ENCODE measurements at places on chromosomes 11 and 22.
A peak's percentile ranks its signal among the peaks of the same experiment; 100 is the strongest.

- DNase-seq: no peak
Observed at GRCh38 chr11:1508986-1509385, 22.4 kb upstream of the MOB2 start.

DNA sequence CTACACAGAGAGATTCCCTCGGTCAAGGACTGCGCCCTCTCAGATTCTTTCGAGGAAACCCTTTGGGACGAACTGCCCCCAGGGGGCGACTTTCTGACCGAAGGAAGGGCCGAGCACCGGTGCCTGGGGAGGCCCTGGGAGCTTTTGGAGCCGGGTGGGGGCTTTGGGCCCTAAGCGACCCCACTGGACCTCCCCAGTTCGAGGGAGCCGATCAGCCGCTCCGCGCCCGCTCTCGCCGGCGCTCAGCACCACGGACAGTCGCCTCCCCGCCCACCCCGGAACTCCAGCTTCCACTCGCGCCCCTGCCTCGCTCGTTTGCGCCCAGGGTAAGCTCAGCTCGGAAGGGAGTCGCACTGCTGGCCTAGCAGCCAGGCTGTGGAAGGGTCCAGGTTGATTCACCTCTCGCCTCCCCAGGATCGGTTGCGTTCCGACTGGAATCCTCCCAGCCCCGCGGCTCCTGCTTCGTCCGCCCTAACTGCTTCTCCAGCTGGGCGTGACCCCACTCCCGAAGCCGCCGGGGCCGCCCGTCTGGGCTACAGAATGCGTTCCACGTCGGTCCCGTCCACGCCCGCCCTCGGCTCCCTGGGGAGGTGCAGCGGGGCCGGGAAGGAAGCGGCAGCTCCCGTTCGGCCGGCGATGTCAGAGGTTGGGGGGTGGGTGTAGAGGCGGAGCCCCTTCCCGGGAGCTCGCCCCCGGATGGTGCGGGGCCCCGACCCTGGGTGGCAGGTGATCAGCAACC lies 428 bp downstream of the SCN3B start:
- peak; percentile 32 for DNase-seq

- DNase-seq: no peak
Observed at GRCh38 chr11:70522593-70523311, 124.4 kb downstream of the CTTN start.

DNA sequence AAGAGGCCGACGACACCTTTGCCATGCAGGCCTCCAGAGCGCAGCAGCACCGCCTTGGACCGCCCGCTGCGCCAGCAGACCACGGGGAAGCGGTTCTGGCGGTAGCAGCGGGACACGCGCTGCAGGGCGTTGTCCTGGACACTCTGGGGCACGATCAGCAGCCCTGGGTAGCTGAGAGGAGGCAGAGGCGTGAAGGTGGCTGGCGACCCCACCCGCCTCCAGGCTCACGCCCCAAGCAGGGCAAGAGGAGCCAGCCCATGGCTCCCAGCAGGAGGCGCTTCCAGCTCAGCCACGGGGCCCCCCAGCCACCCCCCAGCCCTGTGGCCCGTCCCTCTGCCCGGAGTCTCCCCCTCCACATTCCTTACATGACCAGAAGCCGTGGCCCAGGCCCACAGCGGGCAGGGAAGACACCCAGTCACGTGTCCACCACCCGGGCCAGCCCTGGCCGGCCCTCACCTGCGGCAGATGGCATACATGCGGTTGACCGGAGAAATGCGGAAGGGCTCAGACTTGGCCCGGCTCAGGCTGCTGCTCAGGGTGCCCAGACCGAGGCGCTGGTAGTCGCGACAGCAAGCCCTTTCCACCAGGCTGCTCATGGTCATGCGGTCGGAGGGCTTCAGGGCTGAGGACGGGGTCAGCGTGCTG lies 15.2 kb downstream of the SBF1 start:
- no peak for DNase-seq

GRCh38 chr11:14001597-14001996 lies 39.1 kb downstream of the SPON1 start:
- DNase-seq: no peak

DNA sequence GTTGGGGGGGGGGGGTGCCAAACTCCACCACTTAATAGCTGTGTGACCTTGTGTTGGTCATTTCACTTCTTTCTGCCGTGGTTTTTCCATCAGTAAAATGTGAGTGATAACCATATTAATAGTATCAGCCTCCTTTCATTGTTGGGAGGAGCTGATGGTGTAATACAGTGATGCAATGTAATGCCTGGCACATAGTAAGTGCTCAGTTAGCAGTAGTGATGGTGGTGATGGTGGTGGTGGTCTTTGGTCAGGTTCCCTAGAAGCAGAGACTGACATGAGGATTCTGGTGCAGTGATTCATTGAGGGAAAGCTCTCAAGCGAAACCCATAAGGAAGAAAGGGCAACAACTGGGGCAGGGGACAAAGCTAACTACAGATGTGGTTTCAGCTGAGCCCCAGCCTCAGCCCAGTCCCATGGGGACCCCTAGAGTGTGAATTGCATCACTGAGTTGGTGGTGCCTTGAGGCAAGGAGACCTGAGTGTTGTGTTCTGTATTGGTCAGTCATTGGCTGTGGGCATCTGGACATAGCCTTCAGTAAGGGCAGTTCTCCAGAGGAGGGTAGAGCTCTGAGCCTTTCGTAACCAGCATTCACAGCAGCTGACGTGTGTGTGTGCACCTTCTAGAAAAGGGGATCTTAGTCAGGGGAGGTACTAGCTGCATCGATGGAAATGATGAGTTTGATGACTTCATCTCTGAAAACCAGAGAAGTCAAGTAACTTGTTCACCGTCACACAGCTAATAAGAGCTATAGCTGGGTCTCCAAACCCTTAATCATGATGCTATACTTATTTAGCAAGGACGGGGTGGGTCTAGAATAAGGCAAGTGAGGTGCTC lies 93.6 kb upstream of the CRYBB3 start:
- no peak for DNase-seq

DNA sequence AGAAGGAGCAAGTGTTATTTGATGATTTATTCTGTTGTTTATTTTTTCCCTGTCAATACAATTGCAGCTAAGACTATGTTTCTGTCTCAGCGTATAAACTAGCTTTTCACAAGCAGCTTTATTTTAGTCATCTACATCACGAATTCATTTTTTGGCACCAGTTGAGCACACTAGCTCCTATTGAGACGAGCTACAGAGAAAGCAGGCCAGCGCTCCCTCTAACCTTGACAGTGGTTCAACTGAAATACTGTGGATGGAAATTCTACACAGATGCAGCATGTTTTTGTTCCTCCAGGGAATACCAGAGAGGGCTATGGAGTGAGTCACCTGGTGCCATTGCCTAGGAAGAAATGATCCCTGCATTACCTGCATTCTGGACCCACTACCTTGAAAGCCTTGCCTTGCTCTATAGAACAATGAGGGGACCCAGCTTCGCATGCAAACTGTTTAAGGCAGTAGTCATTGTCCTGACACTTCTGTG lies 108.2 kb upstream of the ARHGAP42 start:
- DNase-seq: no peak

DNA sequence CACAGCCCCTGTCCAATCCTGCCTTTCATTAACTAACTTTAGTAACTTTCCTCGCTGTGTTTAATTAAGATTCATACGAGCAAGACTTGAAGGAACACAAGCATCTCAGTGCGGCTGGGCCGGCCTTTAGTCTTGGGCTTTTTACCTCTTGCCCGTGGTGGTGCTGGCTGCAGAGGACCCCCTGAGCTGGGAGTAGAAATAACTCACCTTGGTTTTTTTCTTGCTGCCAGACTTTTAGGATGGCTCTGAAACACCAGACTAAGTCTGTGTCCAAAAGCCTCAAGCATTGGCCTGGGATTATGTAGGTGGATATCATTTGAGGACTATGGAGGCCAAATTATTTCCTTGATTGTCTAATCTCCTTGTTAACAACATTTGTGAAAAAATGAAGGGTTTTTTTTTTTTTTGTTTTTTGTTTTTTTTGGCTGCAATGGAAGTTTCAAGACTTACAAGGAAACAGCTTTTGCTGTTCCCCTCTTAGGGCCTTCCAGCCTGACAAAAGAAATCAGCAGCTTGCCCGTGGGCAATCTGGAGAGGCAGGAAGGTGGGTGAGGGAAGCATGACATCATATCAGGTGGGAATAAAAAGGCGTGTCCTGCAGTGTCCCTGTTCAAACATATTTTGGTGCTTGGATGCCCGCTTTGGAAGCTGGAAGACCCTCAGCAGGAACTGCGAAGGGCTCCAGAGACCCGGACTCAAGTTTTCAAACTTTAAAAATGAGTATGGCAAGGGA lies 44.0 kb downstream of the SMIM38 start:
- no peak for DNase-seq

GRCh38 chr22:44915441-44915840 lies 94.4 kb downstream of the PHF21B start:
- no peak for DNase-seq

GRCh38 chr11:59222464-59223060 lies 9.8 kb upstream of the MPEG1 start:
- no peak for DNase-seq

DNA sequence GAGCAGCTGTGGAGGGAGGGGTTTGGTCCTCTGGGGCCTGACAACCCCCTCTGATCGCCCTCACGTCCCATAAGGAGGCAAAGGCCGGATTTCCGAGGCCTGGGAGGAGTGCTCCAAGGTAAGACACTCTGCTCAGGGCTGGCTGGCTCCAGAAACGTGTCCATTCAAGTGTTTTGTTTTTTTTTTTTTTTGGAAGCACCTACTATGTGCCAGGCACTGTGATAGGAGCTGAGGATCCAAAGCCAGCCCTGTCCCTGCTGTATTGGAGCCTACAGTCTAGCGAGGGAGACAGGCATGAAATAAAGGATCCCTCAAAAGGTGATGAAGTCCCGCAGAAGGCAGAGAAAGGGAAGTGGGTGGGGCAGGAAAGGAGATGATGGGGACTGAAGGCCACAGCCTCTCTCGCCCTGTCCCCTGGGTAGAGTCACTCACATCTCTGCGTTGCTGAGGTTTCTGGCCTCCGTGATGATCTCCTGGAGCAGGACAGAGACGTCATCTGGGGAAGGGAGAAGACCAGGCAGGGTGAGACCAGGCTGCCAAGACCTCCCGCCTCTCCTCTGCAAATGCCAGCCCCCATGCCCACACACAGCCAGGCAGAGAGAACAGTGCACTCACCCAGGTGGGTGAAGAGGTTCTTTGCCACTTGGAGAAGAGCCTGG lies 89.2 kb downstream of the PDE2A start:
- no peak for DNase-seq

DNA sequence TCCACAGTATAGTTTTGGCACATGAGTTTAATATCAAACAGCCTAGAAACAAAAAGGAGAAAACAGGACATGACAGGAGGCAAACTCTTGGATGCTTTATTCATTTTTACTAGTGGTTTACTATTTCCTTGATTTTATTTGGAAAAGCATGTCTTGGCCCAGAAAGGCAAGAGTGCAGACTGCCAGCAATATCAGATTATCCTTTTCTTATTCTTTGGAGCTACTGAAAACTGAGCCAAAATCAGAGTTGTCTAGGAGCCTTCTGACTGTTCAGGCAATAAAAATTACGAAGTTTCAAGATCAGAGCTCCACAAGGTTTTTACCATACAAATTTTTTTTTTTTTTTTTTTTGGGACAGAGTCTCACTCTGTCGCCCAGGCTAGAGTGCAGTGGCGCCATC lies 16.0 kb downstream of the CELF1 start:
- no peak for DNase-seq

GRCh38 chr11:11916981-11917399 lies 75.2 kb downstream of the USP47 start:
- DNase-seq: no peak

DNA sequence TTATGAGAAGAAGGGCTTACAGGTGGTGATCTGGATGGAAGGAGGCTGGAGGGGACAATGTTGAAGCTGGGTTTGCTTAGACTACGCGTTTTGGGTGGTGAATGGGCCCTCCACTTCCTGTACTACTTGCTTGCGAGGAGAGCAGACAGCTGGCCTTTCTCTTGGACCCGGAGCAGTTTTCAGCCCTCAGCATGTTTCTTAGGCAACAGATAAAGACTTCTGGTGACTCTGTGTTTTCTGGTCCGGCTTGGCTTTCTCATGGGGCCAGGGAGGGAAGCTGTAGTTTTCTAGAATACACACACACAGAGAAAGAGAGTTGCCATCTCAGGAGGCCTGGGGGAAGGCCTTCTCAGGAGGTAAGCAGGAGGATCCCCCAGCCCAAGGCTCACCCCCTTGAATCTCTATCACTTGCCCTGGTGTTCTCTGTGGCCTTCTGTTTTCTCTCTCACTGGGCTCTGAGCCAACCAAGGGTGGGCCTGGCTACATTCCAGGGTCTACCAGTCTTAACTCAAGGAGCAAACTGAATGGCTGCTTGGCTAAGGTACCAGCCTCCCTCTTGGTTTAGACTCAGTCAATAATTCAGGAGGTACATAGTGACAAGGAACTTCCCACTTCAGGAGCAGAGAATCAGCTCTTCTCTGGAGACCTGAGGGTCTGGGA lies 2.4 kb downstream of the CCS start:
- DNase-seq: peak; percentile 51

GRCh38 chr11:65213322-65214211 lies 31.8 kb downstream of the CAPN1 start:
- DNase-seq: no peak

DNA sequence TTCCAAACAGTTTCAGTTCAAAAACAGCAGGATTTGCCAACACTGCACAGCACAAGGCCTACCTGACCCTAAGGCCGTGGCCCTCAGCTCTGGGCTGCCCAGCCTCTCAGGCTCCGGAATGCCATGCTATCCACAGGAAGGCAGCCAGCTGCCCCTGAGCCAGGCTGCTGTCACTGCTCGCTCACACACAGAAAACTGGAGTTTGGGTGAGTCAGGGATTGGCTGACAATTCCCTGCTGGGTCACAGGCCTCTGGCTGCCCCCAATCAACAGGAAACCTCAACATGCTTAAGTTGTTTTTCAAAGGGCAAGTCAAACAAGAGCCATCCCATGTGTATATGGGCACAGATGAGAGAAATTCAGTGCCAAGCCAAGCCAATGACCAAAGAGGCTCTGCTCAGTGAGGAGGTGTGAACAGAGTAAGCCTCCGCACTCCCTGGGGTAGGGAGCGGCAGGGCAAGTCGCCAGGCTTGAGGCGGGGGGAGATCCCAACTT lies 50.2 kb downstream of the RPL27A start:
- DNase-seq: peak; percentile 52

DNA sequence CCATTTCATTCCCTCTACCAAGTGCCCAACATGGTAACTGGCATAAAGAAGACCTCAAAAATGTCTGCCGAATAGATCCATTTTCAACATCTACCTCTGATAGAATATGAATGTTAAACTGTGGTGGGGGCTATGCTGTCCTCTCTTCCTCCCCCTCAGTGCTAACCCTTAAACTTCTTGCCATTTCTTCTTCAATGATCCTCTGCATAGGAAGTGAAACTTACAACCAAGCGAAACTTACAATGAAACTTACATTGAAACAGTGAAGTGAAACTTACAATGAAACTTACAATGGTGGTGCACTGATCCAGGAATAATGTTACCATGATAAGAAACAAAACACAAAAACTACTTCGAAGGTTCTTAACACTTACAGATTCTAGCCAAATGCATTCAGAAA lies 4.7 kb downstream of the RTCB start:
- DNase-seq: no peak

- DNase-seq: no peak
Observed at GRCh38 chr11:121614636-121615240, 162.0 kb upstream of the SORL1-AS1 start.

DNA sequence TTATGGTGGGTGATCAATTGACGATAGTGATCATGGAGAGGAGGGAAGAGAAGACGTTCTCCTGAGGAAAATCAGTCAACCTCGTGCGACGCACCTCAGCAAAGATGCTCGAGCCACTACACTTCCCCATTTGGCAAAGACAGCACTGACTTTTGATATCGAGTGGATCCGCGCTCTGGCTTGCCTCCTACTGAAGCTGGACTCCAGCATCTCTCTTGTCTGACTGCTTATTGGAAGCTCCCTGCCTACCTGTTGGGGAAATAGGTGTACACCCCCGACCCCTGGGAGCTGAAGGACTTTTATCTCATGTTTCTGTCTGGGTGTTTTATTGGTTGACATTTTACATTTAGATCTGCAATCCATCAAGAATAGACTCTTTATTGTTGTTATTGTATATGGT lies 476.8 kb upstream of the B3GAT1 start:
- no peak for DNase-seq

Data from ovary (tissue), 10 donors.